ENCODE measurements at places on chromosomes 16 and 17.

DNA sequence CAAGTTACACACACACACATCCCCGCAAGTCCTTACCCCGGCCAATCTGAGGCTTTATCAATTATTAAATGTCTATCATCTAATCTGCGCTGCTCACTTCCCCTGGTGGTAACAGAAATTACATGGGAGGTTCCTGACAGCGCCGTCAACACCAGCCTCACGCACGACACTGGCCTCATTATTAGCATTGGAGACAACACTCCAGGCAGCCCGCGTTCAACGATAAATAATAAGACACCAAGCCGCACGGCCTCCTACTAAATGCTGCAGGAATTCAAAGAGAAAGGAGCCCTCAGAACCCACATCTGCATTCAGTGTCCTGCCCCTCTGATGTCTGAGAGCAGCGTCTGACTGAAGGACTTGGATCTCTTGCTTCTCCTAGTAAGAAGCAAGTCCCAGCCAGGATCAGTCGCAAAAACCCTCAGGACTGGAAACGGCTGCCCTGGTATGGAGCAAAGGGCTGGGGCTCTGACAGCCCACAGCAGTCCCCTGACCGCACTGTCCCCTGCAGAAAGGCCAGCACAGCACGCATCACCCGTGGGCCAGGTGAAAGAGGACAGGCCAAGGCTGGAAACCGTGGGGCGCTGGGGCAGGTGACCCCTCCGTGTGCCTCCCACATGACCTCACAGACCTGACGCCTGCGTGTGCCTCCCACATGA lies 7.6 kb upstream of the RPH3AL start:
- no peak for DNase-seq

- no peak for DNase-seq
These were observed 24.6 kb downstream of the NECAB2 start for GRCh38 chr16:83992624-83993023.

DNA sequence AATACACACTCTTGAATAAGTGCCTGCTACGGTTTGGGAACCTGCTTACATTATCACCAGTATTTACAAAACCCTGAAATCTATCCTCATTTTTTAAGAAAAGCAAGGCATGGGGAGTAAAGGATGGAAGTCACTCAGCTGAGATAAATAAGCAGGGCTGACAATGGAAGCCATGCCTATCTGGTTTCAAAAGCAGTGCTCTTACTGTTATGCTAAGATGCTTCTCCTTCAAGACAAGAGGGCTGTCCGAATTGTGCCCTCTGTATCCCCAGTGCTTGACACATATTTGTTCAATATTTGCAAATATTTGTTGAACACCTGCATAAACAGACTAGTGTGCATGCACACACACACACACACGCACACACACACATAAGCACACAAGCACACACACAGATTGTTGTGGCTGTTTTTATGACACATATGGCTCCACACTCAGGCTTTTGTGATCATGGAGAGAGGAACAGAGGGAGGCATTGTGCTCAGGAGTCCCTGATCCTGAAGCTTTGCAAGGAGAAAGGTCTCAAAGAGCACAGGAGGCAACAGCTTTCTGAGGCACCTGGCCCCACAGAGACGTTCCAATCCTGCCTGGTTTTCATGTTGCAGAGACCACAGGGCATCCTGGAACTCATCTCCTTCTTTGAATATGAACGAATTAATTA lies 401.6 kb upstream of the CDH11 start:
- no peak for DNase-seq

DNA sequence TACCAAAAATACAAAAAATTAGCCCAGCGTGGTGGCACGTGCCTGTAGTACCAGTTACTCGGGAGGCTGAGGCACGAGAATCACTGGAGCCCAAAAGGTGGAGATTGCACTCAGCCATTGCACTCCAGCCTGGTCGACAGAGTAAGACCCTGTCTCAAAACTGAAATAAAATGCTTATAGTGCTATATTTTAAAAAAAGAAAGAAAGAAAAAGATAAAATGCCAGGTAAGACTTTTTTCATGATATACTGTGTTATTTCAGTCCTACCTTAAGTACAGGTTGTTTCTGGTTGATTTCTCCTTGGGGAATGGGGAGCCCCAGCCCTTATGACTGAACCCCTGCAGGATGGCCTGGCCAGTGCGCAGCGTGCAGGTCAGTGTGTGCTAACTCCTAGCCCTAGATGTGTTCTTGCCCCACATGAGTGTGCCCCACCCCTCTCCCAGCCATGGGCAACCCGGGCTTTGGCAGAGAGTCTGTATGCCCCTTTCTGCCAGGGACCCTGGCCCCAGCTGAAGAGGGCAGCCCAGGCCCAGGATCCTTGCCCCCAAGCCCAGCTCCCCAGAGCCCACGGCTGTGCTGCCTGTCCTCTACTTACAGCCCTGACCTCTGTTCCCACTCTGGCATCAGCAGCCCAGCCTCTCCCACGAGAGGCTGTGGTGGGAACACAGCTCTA lies 1.3 kb downstream of the CNGB1 start:
- no peak for DNase-seq

DNA sequence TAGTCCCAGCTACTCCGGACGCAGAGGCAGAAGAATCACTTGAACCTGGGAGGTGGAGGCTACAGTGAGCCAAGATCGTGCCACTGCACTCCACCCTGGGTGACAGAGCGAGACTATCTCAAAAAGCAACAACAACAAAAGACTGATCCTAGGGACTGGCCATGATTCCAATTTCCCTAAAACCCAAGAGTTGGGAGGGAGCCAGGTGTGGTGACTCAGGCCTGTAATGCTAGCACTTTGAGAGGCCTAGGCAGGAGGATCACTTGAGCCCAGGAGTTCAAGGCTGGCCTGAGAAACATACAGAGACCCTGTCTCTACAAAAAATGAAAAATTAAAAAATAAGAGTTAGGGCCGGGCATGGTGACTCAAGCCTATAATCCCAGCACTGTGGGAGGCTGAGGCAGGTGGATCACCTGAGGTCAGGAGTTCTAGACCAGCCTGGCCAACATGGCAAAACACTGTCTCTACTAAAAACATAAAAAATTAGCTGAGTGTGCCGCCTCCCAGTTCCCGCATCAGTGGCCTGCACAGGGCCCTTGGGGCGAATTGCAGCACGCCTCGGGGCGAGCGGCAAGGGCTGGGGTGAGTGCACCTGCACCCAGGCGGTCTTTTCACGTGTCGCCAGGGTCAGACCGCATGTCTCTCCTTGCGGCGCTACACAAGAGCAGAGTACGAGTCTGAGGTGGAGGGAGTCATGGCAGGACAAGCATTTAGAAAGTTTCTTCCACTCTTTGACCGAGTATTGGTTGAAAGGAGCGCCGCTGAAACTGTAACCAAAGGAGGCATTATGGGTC lies 40.8 kb downstream of the CDH3 start:
- DNase-seq: no peak

DNA sequence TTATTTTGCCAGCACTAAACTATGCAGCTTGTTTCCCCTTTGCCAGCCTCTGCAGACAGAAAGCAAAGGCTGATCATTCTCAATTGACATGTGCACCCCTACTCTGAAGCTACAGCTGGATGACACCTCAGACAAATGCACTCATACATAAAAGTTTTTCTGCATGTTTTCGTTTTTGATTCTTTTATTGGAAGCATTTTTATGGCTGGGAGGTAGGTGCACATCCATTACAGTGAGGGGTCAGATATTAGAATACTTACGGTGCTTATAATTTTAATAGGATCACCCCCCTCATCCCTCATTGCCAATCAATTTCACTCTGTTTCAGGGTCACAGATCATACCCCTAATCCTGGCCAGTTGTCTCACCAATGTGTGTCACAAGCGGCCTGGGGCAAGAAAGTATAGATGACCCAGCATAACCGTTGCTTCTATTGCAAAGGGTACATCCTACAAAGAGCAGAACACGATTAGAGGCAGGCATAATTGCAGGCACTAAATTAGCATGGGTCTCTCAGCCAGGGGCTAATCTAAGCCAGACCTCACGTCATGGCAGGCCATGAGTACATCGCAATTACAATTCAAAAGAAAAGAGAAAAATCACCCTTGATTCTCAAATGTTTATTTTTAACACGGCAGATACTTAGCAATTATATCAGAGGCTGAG lies 89.5 kb upstream of the SOX9 start:
- DNase-seq: no peak

- DNase-seq: no peak
These were observed 175.2 kb downstream of the CPPED1 start for GRCh38 chr16:12628536-12628935.

- DNase-seq: no peak
These were observed 102.4 kb downstream of the ENGASE start for GRCh38 chr17:79176792-79177601.

GRCh38 chr16:80583466-80583865 lies 42.7 kb downstream of the DYNLRB2 start:
- DNase-seq: no peak

DNA sequence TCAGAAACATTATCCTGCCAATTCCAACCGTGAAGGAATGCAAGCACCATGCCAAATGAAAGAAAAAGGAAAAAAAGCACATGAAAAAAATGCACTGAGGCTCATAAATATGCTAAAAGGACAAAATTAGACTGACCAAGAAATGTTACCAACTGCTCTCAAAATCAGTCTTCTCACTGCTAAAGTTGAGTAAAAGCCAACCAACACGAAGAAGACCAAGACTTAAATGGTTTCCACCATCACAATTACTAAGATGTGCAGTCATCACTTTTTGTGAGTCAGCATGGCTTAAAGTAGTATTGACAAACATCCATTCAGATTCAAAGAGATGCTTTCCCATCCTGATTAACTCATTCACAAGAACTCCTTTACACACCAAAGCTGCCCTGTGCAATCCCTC lies 16.4 kb downstream of the CDYL2 start:
- DNase-seq: no peak

DNA sequence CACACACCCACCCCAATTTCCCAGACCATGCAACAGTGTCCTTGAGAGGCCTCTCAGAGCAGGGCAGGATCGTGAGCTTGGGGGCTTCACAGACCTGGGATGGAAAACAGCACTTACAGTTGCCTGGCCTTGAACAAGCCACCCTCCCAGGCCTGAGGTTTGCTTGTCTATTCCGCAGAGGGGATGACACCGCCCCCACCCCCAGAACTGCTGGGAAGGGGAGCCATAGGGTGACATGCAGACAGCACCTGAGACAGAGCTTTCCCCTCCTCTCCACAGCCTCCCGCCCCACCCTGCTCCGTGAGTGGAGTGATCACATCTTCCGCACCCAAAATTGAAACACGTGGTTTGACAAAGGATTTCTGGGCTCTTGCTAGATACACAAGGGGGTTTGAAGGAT lies 131.5 kb upstream of the TNRC6C start:
- DNase-seq: no peak

DNA sequence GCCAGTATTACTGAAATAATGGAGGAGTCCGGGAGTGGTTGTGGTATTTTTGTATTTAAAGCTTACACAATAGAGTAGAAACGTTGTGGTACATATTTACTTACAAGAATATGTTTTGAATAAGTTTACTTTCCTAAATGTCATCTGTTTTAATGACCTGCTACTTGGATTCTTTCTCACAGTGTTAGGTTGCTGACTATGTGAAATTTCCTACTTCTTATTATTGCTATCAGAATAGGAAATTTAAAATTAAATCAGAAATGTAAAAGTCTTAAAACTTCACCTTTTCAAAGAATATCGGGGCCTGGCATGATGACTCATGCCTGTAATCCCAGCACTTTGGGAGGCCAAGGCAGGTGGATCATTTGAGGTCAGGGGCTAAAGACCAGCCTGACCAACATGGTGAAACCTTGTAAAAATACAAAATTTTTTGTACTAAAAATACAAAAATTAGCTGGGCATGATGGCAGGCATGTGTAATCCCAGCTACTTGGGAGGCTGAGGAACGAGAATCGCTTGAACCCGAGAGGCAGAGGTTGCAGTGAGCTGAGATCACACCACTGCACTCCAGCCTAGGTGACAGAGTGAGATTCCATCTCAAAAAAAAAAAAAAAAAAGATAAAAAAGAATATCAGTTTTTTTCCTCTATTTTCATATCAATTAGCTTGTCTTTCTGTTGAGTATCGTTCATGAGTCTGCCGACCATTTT lies 77.8 kb downstream of the VMP1 start:
- no peak for DNase-seq

DNA sequence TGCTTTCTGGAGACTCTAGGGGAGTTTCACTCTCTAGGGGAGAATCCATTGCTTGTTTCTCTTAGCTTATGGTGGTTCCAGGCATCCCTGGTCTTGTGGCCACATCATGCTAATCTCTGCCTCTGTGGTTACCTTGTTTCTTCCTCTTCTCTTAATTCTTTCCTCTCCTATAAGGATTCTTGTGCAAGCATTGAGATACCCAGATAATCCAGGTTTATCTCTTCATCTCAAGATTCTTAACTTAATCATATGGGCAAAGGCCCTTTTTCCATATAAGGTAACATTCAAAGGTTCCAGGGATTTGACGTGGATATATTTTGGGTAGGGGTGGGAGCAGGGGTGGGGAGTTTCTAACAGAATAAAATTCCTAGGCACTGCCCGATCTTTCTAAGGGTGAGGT lies 32.6 kb downstream of the FAM20A start:
- DNase-seq: no peak
